Nasal cavity respiratory epithelium epithelial cell of viscerocranial mucosa (primary cell): ENCODE measurements at places on chromosomes 7 and 10. TPM values are rescaled to one million over a fixed set of nuclear protein-coding genes. Genes with fewer than 3 reads are reported as not detected.

COL17A1 gene
- total RNA-seq, result 884 and 910 TPM in 2 replicates

MACC1 gene
- total RNA-seq, result 38.3 and 59.4 TPM in 2 replicates

C7orf33 gene
- not detected in 2 replicates for total RNA-seq

ING3 gene
- total RNA-seq, result 10.2 and 15.7 TPM in 2 replicates

PNLIPRP3 gene
- total RNA-seq, result 29.0 and 171 TPM in 2 replicates

CAV1 gene
- 120 and 483 TPM in 2 replicates for total RNA-seq

RAMP3 gene
- total RNA-seq, result not detected in 2 replicates

CTBP2 gene
- total RNA-seq, result 110 and 190 TPM in 2 replicates

BMPER gene
- total RNA-seq, result under 0.01 and 0.14 TPM in 2 replicates

TFEC gene
- under 0.01 and 0.07 TPM in 2 replicates for total RNA-seq

PTCD1 gene
- total RNA-seq, result 8.9 and 10.3 TPM in 2 replicates
